ENCODE measurements at places on chromosomes 6 and 20.
A peak's percentile ranks its signal among the peaks of the same experiment; 100 is the strongest.

DNA sequence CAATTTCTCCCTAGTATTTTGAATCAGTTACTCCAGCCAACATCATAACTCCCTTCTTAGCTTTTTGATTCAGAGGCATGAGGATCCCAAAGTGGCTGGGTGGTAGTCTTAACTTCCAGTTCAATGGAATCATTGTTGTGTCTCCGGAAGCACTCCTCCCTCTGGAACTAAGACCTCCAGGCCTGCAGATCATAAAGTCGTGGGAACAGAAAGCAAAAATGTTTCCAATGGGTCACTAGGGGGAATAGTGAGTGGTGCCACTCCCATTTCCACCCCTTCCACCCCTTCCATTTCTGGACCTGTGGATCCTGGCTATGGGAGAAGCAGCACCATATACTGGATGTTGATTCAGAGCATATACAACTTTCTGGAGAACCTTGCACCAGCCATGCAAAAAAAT lies 130.8 kb downstream of the SGK1 start:
- no peak for DNase-seq

- DNase-seq, result no peak
Observed at GRCh38 chr6:159255434-159255951, 86.3 kb downstream of the FNDC1 start.

GRCh38 chr20:35010405-35011192 lies 54.9 kb downstream of the MYH7B start:
- no peak for DNase-seq

DNA sequence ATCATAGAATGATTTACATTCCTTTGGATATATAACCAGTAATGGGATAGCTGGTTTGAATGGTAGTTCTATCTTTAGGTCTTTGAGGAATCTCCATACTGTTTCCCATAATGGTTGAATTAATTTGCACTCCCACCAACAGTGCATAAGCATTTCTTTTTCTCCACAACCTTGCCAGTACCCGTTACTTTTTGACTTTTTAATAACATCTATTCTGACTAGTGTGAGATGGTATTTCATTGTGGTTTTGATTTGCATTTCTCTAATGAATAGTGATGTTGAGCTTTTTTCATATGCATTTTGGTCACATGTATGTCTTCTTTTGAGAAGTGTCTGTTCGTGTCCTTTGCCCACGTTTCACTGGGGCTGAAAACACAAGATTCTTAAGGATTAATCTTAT lies 107.3 kb downstream of the TINAG start:
- DNase-seq, result no peak

GRCh38 chr20:17856024-17856564 lies 112.5 kb downstream of the SNX5 start:
- DNase-seq, result no peak

DNA sequence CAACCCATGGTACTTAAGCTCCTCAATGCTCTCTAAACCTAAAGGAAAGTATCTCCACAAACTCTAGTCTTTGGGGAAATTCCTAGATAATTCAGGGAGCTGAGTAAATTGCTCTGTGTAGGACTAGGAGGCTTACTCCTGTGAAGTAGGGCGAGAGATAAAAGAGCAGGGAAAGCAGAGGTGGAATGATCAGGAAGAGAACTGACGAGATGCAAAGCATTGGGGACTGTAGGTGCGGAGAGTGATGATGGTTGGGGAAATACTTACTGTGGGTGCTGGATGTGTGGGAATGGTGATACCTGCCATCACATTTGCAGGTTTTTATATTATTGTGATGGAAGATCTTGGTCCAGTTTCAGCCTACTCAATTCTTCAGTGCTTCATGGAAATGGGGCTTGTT lies 1.6 kb upstream of the LATS1 start:
- no peak for DNase-seq

- no peak for DNase-seq
Observed at GRCh38 chr6:26304797-26305640, 60.0 kb upstream of the BTN3A2 start.

DNA sequence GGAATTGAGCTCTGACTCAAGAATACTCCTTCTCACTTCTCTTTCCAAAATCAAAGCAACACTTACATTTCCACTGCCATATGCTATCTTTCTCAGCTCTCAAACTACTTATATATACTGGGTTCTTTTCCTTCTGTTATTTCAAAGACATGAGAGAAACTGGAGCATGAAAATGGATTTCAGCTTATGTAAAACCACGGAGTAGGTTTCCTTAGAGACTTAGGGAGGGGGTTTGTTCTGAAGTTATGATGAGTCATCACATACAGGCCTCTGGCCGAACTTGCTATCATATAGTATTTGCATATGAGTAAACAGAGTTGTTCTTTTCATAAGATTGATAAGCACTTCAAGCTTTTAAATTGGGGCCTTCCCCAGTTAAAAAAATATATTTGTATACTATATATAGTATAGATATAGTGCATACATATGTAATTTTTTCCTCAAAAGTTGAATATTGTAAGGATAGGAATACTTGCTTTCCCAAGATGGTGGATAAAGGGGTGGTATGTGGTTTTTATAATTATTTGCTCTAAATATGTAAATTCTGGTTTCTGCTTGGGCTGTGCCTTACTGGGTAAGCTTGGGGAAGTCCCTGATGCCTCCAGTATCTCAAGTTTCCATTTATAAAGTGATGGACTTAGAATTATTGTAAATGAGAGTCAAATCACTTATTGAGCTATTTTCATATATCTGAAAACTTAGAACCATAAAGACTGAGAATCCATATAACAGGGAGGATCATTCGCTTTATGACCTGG lies 273.9 kb downstream of the RFPL4B start:
- DNase-seq, result no peak

- no peak for DNase-seq
Observed at GRCh38 chr6:45024610-45025009, 303.5 kb upstream of the RUNX2 start.

DNA sequence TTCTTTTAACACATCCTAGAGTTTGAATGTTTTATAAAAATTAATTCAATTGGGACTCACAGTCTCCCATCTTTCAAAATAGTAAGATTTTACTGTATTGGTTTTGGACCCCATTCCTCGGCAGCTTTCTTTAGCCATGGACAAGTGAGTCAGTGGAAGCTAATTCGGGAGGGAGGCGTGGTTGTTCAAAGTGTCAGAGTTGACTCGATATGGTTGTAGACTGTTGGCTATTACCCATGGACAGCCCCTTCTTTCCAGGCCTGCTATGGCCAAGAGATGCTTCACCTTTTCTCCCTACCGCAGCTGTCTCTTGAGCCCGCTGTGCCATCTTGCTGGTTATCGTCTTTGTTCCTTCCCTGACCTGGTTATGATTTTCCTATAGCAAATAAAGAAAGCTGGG lies 243.0 kb downstream of the CD83 start:
- DNase-seq, result no peak

GRCh38 chr6:170459451-170459850 lies 93.7 kb downstream of the PSMB1 start:
- DNase-seq, result no peak

DNA sequence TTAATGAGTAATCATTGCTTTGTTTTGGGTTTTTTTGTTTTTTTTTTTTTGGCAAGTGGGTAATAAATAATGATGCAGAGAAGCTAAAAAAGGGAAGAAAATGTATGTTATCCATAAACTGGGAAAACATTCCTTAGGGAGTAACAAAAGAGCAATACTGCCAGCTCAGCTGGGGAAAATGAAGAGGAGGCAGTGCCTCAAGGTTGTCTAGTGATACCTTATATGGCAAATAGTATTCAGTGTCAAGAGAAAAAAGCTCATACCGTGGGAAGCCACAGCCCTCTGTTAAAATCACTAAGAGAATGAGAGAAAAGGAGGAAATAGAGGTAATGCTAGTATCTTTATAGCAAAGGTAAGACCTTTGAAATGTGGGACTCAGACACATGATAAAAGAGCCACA lies 47.1 kb upstream of the SMLR1 start:
- DNase-seq, result no peak

DNA sequence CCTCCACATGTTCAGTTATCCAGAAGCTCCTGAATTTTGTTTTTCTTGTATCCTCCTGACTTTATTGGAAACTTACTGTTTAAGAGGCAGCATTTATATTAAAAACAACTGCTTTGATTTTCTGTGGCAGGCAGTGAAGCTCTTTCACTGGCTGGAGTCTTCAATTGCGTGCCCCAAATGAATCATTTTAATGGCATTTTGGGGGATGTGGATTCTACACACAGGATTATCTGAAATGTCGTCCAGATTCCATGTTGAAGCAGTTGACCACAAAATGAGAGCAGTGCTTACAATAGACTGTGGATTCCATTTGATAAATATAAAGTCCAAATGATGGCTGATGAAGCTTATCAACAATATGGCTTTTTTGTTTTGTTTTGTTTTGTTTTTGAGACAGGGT lies 41.0 kb upstream of the HIVEP1 start:
- DNase-seq, result peak; percentile 86

DNA sequence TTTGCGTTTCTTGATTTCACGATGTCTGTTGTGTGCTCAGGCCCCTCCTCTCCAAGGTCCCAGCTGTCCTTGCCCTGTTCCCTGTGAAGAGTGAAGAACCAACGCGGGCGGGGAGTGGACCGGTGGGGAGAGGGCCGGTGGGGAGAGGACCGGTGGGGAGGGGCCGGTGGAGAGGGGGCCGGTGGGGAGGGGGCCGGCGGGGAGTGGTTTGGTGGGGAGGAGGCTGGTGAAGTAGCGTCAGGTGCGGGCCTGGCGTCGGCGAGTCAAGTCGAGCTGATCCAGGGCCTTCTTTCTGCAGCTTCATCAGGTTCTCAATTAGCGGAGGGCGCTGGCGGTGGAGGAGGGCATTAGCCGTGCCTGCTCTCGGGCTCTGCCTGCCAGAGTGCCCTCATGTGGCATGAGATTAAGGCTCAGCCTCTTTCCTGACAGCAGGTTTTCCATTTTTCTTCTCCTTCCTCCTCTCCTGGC lies 21.2 kb upstream of the BHLHE23 start:
- DNase-seq, result no peak

GRCh38 chr6:20238688-20239587 lies 26.7 kb upstream of the MBOAT1 start:
- DNase-seq, result no peak

DNA sequence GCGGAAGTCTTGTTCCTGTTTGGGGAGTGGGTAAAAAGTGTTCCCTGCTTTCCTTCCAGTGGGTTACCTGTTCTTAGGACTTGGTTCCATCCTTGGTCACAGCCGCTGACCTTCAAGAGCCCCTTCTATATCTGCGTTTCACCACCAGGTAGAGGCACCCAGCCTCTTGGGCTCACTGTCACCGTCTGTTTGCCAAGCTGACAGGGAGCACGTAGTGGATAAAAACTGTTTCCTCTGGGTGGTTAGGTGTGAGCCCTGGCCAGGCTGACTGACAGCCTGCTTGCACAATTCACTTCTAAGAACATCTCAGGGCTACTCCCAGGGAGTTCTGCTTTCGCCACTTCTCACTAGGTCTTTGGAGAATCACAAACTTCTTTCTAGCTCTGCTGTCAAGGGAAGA lies 1.8 kb upstream of the JPH2 start:
- DNase-seq, result no peak

- DNase-seq, result no peak
Observed at GRCh38 chr6:14132921-14133275, 15.3 kb downstream of the CD83 start.

DNA sequence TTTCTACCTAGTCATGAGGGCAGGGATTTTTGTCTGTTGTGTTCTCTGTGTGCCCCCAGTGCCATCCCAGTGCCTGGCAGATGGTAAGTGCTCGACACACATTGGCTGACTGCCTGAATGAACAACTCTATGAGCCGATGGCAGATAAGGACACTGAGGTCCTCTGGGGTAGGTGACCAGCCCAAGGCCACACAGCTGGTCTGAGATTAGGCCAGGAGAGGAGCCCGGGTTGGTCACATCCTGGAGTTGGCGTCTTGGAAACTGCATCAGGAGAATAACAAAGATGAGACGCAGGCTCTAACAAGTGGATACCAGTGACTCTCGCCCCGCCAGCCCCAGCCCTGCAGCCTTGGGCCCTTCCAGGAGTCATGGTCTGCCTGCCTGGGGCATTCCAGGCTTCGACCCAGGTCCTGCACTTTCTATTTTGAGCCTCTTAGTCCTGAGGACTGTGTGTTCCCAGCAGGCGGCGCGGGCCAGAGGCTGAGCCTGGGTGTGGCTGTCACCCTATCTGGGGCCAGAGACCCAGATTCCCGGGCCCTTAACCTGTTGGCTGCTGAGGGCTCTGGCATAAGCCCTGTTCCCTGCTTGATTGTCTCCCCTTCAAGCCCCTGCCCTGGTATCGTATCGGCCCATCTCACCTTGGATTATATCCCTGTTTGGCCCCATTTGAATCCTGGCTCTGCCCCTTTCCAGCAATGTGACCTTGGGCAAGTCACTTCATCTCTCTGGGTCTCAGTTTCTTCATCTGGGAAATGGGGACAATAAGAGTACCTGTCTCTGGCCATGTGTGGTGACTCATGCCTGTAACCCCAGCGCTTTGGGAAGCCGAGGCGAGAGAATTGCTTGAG lies 88.3 kb downstream of the CEBPB start:
- DNase-seq, result no peak
